Activated naive CD8-positive, alpha-beta T cell treated with anti-CD3 and anti-CD28 coated beads for 36 hours (primary cell): ENCODE measurements at places on chromosomes 1 and 21. TPM values are rescaled to one million over a fixed set of nuclear protein-coding genes. Genes with fewer than 3 reads are reported as not detected.
A peak's percentile ranks its signal among the peaks of the same experiment; 100 is the strongest.

DNA sequence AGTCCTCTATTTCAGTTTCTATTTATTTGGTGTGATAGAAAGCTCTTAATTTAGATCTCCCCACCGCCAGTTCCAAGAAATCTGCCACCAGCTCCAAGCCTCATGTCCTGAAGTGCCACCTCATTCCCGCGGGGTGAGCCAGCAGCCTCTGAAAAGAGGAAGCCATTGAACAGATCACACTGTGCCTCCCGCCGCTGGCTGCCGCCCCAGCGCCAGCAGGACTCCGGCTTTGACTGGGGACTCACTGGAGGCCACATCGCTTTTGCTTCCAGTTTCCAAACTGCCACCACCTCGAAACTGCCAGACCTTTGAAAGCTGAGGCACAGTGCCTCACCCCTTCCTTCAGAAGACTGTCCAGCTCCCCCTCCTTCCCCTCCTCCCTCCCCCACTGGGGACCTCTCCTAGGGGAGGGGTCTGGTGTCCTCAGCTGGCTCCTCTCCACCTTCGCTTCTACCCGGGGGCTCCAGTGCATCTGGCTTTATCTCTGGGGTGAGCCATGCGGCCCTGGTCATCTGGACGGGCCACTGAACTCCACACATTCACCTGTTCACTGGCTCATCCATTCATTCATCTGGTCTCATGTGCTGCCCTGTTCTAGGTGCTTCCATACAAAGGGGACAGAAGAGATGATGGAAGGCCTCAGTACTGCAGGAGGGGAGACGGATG lies 58.9 kb downstream of the VPS26C start:
- H3K36me3 ChIP-seq = peaks cover 5% of the 10 kb centered on the region
- DNase-seq = peak; percentile 65
- peak overlapping the region; percentile 62 for H3K4me3 ChIP-seq
- H3K4me1 ChIP-seq = peaks cover 19% of the 10 kb centered on the region

GRCh38 chr1:152148051-152148450 lies 11.0 kb downstream of the RPTN start:
- peaks cover 24% of the 10 kb centered on the region for H3K27me3 ChIP-seq
- no peak for DNase-seq
- H3K27ac ChIP-seq = no peak overlapping the region
- H3K36me3 ChIP-seq = no peaks in the 10 kb centered on the region
- H3K4me1 ChIP-seq = peaks cover 6% of the 10 kb centered on the region

ACTN2 gene
- total RNA-seq = 0.38 TPM

- no peak for DNase-seq
- H3K27me3 ChIP-seq = no peaks in the 10 kb centered on the region
- H3K4me1 ChIP-seq = no peaks in the 10 kb centered on the region
Observed at GRCh38 chr1:9352377-9353134, 59.9 kb downstream of the SPSB1 start.

DNA sequence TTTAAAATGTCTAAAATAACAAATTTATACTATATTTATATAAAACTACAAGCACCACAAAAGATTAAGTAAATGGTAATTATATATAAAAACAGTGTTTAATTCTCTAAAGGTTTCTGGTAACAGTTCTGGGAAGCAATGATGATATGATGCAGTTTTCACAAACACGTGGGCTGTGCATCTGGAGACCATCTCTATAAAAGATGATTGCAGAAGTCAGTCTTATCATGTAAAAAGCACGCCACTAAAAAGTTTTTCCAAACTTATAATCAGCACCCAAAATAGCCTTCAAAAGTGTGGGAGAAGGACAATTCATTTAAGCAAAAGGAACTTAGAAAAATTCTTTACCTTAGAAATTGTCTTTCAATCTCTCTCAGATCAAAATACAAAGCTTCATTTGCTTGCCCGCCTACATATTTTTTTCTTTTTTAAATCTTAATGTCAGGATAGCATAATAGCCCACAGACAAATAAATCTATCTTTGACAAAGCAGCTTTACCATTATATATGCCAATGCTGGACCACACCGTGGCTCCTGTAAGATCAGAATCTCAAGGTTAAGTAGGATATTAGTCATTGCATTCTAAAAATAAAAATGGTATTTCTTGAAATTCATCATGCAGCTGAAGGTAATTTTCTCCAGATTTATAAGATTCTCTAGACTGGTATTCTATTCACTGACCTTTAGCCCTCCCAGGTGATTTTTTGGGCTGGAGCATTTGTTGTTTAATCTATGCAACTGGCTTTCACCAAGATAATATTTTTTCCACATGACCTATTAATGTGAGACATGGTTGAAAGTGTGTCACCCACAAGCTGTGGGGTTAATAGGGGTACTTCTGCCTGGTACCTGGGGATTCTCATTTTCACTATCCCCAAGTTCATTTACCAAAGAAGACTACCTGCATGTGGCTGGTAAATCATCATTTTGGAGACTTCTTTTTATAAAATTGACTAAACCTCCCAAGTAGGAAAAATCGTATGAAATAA lies 189.6 kb upstream of the ST6GALNAC5 start:
- DNase-seq = no peak
- no peak overlapping the region for H3K4me3 ChIP-seq
- H3K27me3 ChIP-seq = peaks cover 5% of the 10 kb centered on the region
- peaks cover 1% of the 10 kb centered on the region for H3K4me1 ChIP-seq
- no peaks in the 10 kb centered on the region for H3K36me3 ChIP-seq

- H3K27me3 ChIP-seq = no peaks in the 10 kb centered on the region
- no peaks in the 10 kb centered on the region for H3K36me3 ChIP-seq
- H3K4me1 ChIP-seq = peaks cover 27% of the 10 kb centered on the region
- no peak overlapping the region for H3K4me3 ChIP-seq
- DNase-seq = peak; percentile 55
- H3K27ac ChIP-seq = peak overlapping the region; percentile 15
Observed at GRCh38 chr1:54804471-54805132, 3.5 kb upstream of the TTC22 start.

DNA sequence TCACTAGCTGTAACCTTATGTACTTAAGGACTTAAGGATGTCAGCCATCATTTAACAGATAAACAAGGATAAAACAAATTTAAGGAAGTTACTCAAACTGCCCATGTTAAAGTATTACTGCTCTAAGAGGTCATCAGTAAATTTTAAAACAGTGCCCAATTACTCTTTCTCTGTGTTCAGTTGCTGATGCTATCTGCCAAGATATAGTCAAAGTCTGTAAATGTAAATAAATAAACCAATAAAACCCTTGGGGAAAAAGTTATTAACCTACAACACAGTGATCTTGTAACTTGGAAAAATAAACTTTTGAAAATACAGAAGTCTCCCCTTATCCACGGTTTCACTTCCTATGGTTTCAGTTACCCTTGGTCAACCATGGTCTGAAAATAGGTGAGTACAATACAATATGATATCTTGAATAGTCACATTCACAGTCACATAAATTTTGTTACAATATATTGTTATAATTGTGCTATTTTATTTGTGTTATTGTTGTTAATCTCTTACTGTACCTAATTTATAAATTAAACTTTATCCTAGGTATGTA lies 501.8 kb downstream of the LMO4 start:
- H3K4me1 ChIP-seq = no peaks in the 10 kb centered on the region
- no peaks in the 10 kb centered on the region for H3K36me3 ChIP-seq
- DNase-seq = no peak
- H3K27me3 ChIP-seq = peaks cover 7% of the 10 kb centered on the region
- no peak overlapping the region for H3K27ac ChIP-seq

GRCh38 chr21:42539931-42540343 lies 26.3 kb downstream of the SLC37A1 start:
- H3K27ac ChIP-seq = no peak overlapping the region
- no peaks in the 10 kb centered on the region for H3K27me3 ChIP-seq
- H3K4me1 ChIP-seq = peaks cover 9% of the 10 kb centered on the region
- H3K4me3 ChIP-seq = no peak overlapping the region
- DNase-seq = no peak
- peaks cover 16% of the 10 kb centered on the region for H3K36me3 ChIP-seq

DNA sequence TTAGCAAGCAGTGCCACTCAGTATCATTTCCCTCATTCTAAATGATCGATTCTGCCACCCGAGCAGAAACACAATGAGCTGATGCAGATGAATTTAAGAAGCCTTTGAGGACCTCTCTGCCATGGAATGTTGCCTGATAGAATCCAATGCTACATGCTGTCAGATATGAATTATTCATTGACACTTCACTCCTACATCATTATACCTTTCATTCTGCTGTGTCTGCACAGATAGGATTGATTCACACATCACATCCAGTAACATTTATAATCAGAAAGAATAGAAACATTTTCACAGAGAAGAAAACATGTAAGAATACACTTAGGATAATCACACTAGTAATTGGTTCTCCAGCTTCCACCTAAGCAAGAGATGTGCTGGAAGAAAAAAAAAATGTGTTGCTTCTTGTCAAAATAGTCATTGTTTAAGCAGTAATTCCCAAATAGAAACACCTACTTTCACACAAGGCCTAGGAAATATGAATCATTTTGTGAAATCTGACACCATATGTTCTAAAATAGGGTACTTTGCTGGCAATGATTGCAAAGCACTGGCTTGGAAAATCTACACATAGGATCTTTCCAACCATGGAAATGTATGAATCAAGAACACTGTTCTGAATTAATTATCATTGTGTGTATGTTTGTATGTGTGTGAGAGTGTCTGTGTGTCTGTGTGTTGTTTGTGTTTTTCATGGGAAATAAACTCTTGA lies 110.1 kb downstream of the GRIK1 start:
- no peak for DNase-seq
- H3K4me3 ChIP-seq = no peak overlapping the region
- H3K27me3 ChIP-seq = no peaks in the 10 kb centered on the region
- no peaks in the 10 kb centered on the region for H3K4me1 ChIP-seq
- H3K36me3 ChIP-seq = no peaks in the 10 kb centered on the region

GRCh38 chr21:25390701-25391100 lies 216.6 kb downstream of the MRPL39 start:
- peaks cover 6% of the 10 kb centered on the region for H3K27me3 ChIP-seq
- no peak overlapping the region for H3K4me3 ChIP-seq
- H3K4me1 ChIP-seq = peaks cover 11% of the 10 kb centered on the region
- DNase-seq = no peak
- no peak overlapping the region for H3K27ac ChIP-seq

GRCh38 chr1:60915441-60915840 lies 166.9 kb upstream of the NFIA start:
- no peak overlapping the region for H3K27ac ChIP-seq
- no peak overlapping the region for H3K4me3 ChIP-seq
- peaks cover 4% of the 10 kb centered on the region for H3K27me3 ChIP-seq
- H3K4me1 ChIP-seq = no peaks in the 10 kb centered on the region

GRCh38 chr1:151475175-151475574 lies 15.9 kb upstream of the POGZ start:
- peaks cover 19% of the 10 kb centered on the region for H3K4me1 ChIP-seq
- H3K27ac ChIP-seq = no peak overlapping the region
- H3K4me3 ChIP-seq = no peak overlapping the region
- no peaks in the 10 kb centered on the region for H3K36me3 ChIP-seq
- peaks cover 5% of the 10 kb centered on the region for H3K27me3 ChIP-seq

DNA sequence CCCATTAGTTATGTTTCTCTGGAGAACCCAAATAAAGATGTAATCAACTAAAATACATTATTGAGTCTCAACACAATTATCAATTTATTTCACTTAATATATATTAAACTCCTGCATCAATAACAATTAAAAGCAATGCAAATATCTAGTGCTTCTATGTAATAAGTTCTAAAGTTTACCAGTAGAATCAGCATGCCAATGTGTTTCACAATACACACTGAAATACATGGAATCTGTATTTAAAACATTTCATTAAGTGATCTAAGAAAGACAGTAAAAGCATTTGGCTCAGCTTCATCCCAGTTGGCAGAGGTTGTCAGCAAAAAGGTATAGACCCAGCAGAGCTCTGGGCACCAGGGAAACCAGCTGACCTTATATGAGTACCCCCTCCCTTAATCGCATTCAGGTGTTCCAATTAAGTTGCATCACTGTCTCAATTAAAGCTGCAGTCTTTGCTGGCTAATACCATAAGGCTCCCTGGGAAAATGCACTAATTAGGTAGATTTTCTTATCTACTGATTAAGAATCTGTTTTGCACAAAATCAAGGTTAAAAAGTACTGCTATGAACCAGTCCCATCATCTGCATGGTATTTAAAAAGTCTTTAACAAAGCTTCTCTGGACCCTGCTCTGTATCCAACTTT lies 63.1 kb downstream of the NIBAN1 start:
- no peaks in the 10 kb centered on the region for H3K36me3 ChIP-seq
- H3K4me3 ChIP-seq = no peak overlapping the region
- no peaks in the 10 kb centered on the region for H3K27me3 ChIP-seq
- H3K4me1 ChIP-seq = no peaks in the 10 kb centered on the region
- DNase-seq = no peak

GRCh38 chr1:88883156-88883555 lies 8.2 kb downstream of the GTF2B start:
- DNase-seq = no peak
- peaks cover 41% of the 10 kb centered on the region for H3K4me1 ChIP-seq
- no peak overlapping the region for H3K4me3 ChIP-seq
- H3K27me3 ChIP-seq = no peaks in the 10 kb centered on the region
- H3K27ac ChIP-seq = peak overlapping the region; percentile 38
- peaks cover 13% of the 10 kb centered on the region for H3K36me3 ChIP-seq

GRCh38 chr1:26530895-26531598 lies 1.5 kb downstream of the RPS6KA1 start:
- no peaks in the 10 kb centered on the region for H3K27me3 ChIP-seq
- no peak overlapping the region for H3K27ac ChIP-seq
- H3K4me1 ChIP-seq = peaks cover 21% of the 10 kb centered on the region
- no peaks in the 10 kb centered on the region for H3K36me3 ChIP-seq
- DNase-seq = peak; percentile 34
- peak overlapping the region; percentile 87 for H3K4me3 ChIP-seq

VSIG8 gene
- total RNA-seq = not detected

KLHDC7A gene
- total RNA-seq = not detected

DNA sequence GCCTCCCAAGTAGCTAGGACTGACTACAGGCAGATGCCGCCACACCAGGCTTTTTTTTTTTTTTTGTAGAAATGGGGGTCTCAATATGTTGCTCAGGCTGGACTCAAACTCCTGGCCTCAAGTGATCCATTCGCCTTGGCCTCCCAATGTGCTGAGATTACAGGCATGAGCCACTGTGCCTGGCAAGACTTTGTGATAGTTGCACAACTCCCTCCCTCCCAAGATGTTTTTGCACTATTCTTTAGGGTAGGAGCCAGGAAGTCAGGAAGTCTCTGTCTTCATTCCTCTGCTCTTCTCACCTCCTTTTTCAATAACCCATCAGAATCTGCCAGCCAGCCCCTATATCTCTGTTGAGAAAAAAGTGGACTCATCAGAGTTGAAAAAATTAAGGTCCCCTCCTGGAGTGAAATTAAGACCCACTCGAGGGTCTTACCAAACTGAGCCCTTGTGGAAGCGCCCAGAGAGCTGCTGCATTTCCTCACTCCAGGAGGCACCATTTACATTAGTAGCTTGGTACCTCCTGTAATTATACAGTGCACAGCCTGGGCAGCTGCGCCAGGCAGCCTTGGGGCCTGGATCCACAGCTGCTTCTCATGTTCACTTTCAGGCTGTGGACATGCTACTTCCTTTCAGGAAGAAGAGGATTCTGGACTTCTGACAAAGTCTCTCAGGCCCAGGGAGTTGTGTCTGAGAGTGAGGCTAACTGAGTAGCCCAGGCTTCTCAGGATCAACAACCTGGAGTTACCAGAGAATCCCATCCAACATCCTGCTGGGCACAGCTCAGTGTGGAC lies 24.0 kb downstream of the TCEA3 start:
- H3K36me3 ChIP-seq = no peaks in the 10 kb centered on the region
- no peaks in the 10 kb centered on the region for H3K27me3 ChIP-seq
- no peak overlapping the region for H3K27ac ChIP-seq
- no peak for DNase-seq
- no peak overlapping the region for H3K4me3 ChIP-seq
- peaks cover 14% of the 10 kb centered on the region for H3K4me1 ChIP-seq

KRTAP12-2 gene
- total RNA-seq = not detected

GRCh38 chr1:77562596-77563150 lies 119.8 kb downstream of the ZZZ3 start:
- H3K4me1 ChIP-seq = peaks cover 2% of the 10 kb centered on the region
- peaks cover 24% of the 10 kb centered on the region for H3K36me3 ChIP-seq
- no peak for DNase-seq
- H3K27me3 ChIP-seq = no peaks in the 10 kb centered on the region

HSF2BP gene
- 0.68 TPM for total RNA-seq

MR1 gene
- total RNA-seq = 15.5 TPM

FNBP1L gene
- total RNA-seq = 0.45 TPM

SELP gene
- 1.1 TPM for total RNA-seq
